Endodermal cell (in vitro differentiated cells): ENCODE measurements at places on chromosomes 1 and 21. TPM values are rescaled to one million over a fixed set of nuclear protein-coding genes. Genes with fewer than 3 reads are reported as not detected.

ZNF593OS gene
- total RNA-seq = not detected in 3 replicates

PPIE gene
- total RNA-seq = 56.9 to 59.8 TPM (median 59.4 TPM) in 3 replicates

BRDT gene
- total RNA-seq = 0.92 to 3.6 TPM (median 2.3 TPM) in 3 replicates

GRCh38 chr1:231584117-231584516 is 42.5 kb upstream of the DISC1 start:
- H3K27ac ChIP-seq = no peak overlapping the region
- H3K4me1 ChIP-seq = no peaks in the 10 kb centered on the region
- no peaks in the 10 kb centered on the region for H3K36me3 ChIP-seq

DNA sequence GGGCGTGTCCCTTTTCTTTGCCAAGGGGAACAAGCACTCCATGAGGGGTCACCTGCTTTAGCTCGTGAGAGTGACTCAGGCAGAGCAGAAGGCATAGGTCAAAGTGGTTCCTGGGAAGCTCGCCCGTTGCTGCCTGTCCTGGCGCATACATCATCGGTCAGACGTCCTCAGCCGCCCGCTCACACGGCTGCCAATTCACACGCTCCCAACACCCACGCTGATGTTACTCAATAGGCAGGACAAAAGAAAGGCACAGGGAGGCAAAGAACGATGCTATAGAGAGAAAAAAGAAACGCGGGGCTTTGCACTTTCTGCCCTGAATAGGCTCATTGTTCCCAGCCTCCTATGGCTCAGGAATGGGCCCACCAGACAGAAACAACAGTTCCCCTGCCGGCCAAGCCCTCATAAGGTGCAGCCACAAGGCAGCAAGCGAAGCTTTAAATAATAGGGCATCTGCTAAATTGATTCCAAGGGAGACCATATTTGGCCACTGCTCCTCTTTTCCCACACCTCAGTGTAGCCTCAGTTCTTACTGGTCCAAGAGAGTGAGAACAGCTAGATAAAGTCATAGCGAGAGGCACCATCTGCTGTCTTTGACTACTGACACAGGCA is 38.7 kb downstream of the VTCN1 start:
- no peaks in the 10 kb centered on the region for H3K4me1 ChIP-seq
- no peak overlapping the region for H3K4me3 ChIP-seq
- no peaks in the 10 kb centered on the region for H3K36me3 ChIP-seq
- H3K27me3 ChIP-seq = peaks cover 11% of the 10 kb centered on the region
- peak overlapping the region; percentile 99 for H3K27ac ChIP-seq
- DNase-seq = no peak

DNA sequence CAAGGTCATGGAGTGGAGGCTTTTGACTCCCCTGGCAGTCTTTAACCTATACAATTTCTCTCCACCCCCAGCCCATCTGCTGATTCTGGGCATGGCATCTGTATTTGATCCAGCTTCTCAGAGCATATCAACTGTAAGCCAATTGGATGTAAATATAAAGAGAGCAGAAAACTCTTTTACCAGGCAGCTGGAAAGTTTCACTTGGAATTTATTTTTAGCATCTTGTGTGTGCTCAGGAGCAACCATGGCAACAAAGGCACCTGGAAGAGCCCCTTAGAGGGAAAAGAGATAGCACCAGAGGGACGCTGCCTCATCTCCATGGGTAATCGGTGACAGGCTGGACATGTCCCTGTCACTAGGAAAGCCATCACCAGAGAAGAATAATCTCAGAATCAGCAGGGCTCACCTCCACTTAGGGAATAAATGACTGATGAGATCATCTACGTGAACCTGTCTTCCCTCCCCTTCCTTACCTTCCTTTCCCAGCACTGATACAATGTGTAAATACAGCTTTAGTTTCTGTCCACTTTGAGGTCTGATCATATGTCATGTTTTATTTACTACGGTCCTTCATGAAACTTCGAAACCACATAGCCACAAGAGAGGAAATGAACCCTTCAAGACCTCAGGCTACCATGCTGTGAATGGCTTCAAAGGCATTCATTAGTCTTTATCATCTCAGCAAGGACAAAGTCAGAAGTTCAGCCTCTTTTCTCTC is 25.3 kb upstream of the SIPA1L2 start:
- no peak for DNase-seq
- no peak overlapping the region for H3K27ac ChIP-seq
- H3K36me3 ChIP-seq = no peaks in the 10 kb centered on the region

DNA sequence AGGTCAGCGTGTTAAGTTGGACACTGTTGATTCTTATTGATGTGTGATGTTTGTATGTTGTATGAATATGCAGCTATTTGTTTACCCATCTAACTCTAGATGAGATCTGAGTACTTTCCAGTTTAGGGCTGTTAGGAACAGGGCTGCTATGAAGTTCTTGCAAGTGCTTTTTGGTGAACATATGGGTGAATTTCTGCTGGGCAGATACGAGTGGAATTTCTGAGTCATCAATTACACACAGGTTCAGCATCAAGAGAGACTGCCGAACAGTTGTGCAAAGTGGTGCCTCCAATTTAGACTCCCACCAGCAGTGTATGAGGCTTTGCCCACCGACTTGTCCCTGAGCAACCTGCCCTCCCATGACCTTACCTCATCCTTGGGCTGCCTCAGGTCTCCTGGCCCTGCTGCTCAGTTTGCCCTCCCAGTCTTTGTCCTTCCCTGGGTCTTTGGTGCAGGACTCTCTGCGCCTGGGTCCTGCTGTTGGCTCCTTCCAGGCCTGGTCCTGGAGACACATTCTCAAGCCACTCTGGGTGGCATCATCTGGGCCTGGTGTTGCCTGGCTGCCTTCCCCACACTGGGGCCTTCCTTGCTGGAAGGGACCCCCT is 343.6 kb downstream of the PTPRU start:
- no peak for DNase-seq
- no peak overlapping the region for H3K27ac ChIP-seq
- H3K4me1 ChIP-seq = peaks cover 7% of the 10 kb centered on the region
- H3K27me3 ChIP-seq = peaks cover 27% of the 10 kb centered on the region

GRCh38 chr1:16300436-16300835 is 51.8 kb downstream of the FBXO42 start:
- H3K27ac ChIP-seq = no peak overlapping the region
- no peaks in the 10 kb centered on the region for H3K27me3 ChIP-seq
- no peaks in the 10 kb centered on the region for H3K4me1 ChIP-seq
- peaks cover 59% of the 10 kb centered on the region for H3K36me3 ChIP-seq
- no peak overlapping the region for H3K4me3 ChIP-seq

DNA sequence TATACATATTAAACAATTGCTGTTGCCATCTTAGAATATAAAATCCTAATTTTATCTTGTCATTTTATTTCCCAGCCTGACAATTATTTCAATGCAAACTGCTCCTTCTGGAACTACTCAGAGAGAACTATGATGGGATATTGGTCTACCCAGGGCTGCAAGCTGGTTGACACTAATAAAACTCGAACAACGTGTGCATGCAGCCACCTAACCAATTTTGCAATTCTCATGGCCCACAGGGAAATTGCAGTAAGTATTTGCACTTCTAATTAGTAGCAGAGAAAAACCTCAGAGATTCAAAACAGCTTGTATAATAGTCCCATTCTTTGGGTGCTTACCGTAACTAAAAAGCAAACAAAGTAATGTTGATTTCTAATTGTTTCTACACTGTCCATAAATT is 167.2 kb downstream of the ADGRL2 start:
- no peak overlapping the region for H3K27ac ChIP-seq
- no peak for DNase-seq
- peaks cover 57% of the 10 kb centered on the region for H3K36me3 ChIP-seq
- H3K27me3 ChIP-seq = no peaks in the 10 kb centered on the region
- no peak overlapping the region for H3K4me3 ChIP-seq

GRCh38 chr1:59026472-59026948 is 242.7 kb upstream of the JUN start:
- H3K27me3 ChIP-seq = no peaks in the 10 kb centered on the region
- DNase-seq = no peak
- H3K4me3 ChIP-seq = no peak overlapping the region

GRCh38 chr1:213273546-213273945 is 222.5 kb downstream of the RPS6KC1 start:
- H3K36me3 ChIP-seq = peaks cover 21% of the 10 kb centered on the region
- H3K4me1 ChIP-seq = no peaks in the 10 kb centered on the region
- H3K27ac ChIP-seq = no peak overlapping the region
- H3K27me3 ChIP-seq = no peaks in the 10 kb centered on the region

DNA sequence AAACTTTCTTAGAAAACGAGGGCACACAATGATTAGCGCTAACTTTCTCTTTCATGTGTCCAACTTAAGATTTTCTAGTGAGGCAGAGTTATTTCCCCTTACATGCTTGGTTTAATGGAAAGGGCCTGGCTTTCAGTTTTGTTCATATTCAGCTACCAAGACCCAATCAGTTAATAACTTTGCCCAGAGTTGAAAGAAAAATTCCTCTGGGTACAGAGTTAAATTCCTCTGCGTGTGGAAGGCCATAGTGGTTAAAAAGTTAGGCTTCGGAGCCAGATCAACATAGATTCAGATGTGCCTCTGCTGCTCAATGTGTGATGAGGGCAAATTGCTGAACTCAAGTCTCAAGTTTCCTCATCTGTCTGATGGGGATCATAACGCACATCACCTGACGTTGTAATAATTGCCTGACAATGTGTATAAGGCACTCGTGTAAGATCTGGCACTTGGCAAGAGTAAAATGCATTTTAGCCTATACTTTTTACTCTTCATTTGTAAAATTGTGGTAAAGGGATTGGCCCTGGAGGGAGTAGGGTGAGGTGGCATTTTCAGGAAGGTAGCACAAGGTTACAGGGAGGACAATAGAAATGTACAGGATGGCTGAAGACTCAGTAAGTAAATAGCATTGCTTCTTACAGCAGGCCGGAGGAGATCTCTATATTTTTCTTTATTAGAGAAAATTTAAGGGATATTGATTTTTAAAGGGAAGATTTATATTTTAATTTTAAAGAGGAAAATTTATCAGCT is 103.4 kb downstream of the ROR1 start:
- H3K4me3 ChIP-seq = no peak overlapping the region
- no peak for DNase-seq
- H3K4me1 ChIP-seq = peaks cover 15% of the 10 kb centered on the region
- no peak overlapping the region for H3K27ac ChIP-seq
- no peaks in the 10 kb centered on the region for H3K36me3 ChIP-seq
- H3K27me3 ChIP-seq = no peaks in the 10 kb centered on the region

GRCh38 chr1:12601700-12602658 is 16.0 kb downstream of the DHRS3 start:
- no peak for DNase-seq
- no peaks in the 10 kb centered on the region for H3K36me3 ChIP-seq

GRCh38 chr1:58481962-58482361 is 64.6 kb downstream of the OMA1 start:
- H3K27me3 ChIP-seq = no peaks in the 10 kb centered on the region
- H3K4me3 ChIP-seq = no peak overlapping the region
- no peak overlapping the region for H3K27ac ChIP-seq
- H3K4me1 ChIP-seq = no peaks in the 10 kb centered on the region

DNA sequence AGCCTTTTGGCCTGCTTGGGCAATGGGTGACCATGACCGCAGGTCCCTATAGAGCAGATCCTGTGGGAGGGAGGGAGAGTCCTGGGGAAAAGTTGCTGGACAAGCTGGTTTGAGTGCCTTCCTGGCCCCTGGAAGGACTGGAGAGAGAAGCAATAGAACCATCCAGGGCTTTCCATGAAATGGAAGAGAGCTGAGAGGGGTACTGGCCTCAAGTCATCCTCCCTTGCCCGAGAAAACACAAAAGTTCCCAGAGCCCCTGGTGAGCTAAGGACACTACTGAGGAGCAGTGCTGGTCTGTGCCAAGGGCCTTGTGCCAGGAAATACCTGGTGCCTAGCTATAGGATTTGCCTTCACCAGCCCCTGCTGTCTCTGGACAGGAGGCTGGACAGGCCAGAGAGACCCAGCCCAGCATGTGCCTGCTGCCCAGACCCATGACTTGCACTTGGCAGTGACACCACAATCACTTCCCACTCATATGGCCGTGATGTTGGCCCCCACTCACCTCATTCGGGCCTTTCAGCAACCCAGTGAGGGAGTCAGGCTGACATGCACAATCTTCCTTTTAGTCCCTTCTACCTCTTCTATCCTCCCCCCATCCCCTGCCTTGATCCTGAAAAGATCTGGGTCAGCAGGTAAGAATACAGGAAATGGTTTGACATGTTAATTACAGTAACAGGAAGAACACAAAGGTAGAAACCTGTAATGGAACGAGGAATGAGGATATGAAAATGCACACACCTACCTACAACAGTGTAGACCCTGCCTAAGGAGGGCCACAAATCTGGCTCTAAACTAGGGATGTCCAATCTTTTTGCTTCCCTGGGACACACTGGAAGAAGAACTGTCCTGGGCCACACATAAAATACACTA is 7.0 kb downstream of the SH3BP5L start:
- no peak overlapping the region for H3K4me3 ChIP-seq
- peaks cover 65% of the 10 kb centered on the region for H3K36me3 ChIP-seq
- DNase-seq = no peak

DNA sequence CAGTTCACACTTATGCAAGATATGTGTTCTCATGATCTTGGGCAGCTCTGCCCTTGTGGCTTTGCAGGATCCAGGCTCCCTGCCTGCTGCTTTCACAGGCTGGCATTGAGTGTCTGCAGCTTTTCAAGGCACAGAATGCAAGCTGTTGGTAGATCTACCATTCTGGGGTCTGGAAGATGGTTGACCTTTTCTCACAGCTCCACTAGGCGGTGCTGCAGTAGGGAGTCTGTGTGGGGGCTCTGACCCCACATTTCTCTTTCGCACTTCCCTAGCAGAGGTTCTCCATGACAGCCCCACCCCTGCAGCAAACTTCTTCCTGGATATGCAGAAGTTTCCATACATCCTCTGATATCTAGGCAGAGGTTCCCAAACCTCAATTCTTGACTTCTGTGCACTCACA is 500.5 kb downstream of the BRINP3 start:
- H3K27ac ChIP-seq = no peak overlapping the region
- H3K4me1 ChIP-seq = no peaks in the 10 kb centered on the region
- H3K36me3 ChIP-seq = no peaks in the 10 kb centered on the region
- H3K4me3 ChIP-seq = no peak overlapping the region
- DNase-seq = peak; percentile 50

- H3K4me1 ChIP-seq = no peaks in the 10 kb centered on the region
- no peak overlapping the region for H3K4me3 ChIP-seq
- H3K27ac ChIP-seq = no peak overlapping the region
- no peak for DNase-seq
Measured at GRCh38 chr21:35556536-35556935, 503.8 kb downstream of the SETD4 start.

GRCh38 chr1:3270403-3271245 is 183.8 kb upstream of the ARHGEF16 start:
- no peak for DNase-seq
- no peak overlapping the region for H3K4me3 ChIP-seq
- no peaks in the 10 kb centered on the region for H3K36me3 ChIP-seq

- DNase-seq = no peak
- H3K4me3 ChIP-seq = peak overlapping the region; percentile 86
- H3K36me3 ChIP-seq = peaks cover 12% of the 10 kb centered on the region
- no peaks in the 10 kb centered on the region for H3K4me1 ChIP-seq
- no peaks in the 10 kb centered on the region for H3K27me3 ChIP-seq
Measured at GRCh38 chr1:1373815-1374588, 1.0 kb downstream of the AURKAIP1 start.
